ENCODE measurements at places on chromosomes 6 and 20.

DNA sequence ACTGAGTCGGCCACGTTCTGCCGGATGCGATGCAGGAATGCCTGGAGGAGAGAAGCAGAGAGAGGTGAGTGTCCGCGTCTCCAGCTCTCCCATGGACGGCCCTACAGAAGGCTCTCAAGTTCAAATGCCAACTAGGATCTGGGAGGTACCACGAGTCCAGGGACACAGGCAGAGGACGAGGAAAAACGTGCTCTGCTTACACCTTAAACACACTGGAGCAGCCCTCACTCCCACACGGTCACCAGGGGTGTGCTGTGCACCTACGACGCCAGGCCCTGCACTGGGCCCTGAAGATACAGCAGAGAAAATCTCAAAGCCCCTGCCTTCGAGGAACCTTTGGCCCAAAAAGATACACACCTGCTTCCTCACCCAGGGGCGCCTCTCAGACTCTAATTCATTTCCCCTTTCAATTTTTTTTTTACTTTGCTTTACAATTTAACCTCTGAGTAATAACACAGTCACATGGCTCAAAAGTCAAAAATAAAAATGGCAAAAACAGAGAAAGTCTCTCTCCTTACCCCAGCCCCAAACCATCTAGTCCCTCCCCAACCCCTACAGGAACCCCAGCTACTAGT is 79.9 kb downstream of the PREX1 start:
- DNase-seq: no peak

DNA sequence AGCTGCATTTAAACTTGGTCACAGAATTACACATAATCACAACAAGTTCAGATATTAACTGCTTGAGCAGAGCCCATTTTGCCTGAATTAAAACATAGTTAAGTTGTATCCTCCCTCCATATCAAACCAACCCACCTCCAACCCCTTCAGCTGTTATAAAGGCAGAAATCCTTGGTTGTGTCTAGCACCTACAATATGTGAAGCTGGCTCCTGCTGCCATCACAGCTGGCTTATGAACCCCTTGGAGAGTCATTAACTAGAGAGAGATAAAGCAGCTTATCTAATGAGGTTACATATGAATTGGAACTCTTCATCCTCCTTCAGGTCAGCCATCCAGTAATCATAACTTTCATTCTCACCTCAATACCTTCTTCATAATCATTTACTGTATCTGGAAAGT is 101.8 kb downstream of the EPHA7 start:
- no peak for DNase-seq

- no peak for DNase-seq
These were observed 136.5 kb upstream of the OLIG3 start for GRCh38 chr6:137630666-137631065.

DNA sequence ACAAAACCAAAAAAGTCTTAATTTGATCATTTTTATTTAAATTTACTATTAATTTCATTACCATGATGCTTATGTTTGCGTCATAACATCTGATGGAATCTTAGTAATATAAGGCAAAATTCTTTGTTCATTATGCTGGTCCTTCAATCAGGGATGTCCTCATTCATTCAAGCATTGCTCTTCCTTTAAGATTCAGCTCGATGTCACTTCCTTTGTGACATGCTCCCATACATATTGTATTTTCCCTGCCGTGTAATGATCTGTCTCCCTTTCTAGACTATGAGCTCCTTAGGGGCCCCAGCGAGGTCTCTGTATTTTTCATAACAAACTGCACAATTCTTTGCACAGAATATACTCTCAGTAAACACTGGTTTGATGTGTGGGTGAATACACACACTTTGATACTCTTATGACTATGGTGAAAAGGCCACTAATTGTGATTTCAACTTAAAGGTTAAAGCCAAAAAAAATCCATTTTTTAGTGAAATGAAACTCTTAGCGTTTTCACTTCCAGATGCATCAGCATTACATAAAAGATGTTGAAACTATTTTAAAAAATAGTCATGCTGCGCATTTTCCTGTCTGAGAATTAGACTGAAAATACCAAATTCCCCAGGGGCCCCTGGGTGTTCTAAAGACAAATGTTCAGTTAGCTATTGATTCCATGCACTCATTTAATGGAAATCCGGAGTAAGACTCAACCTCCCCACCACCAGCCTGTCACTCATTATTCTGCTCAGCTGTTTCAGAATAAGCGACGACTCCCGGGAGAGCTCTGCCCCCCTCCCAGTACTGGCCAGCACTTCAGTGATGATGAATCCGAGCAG is 169.7 kb downstream of the ATXN1 start:
- DNase-seq: no peak

- peak; percentile 70 for DNase-seq
These were observed 2.2 kb downstream of the BRD2 start for GRCh38 chr6:32970413-32971241.

GRCh38 chr6:17493286-17493685 is 99.9 kb downstream of the CAP2 start:
- DNase-seq: no peak

GRCh38 chr6:132780770-132781371 is 17.6 kb downstream of the SLC18B1 start:
- DNase-seq: no peak

GRCh38 chr6:170423030-170423429 is 116.5 kb downstream of the FAM120B start:
- no peak for DNase-seq

- DNase-seq: no peak
These were observed 29.8 kb downstream of the PLCG1 start for GRCh38 chr20:41167118-41167470.

- DNase-seq: no peak
These were observed 92.4 kb downstream of the EYA2 start for GRCh38 chr20:46987001-46987400.

DNA sequence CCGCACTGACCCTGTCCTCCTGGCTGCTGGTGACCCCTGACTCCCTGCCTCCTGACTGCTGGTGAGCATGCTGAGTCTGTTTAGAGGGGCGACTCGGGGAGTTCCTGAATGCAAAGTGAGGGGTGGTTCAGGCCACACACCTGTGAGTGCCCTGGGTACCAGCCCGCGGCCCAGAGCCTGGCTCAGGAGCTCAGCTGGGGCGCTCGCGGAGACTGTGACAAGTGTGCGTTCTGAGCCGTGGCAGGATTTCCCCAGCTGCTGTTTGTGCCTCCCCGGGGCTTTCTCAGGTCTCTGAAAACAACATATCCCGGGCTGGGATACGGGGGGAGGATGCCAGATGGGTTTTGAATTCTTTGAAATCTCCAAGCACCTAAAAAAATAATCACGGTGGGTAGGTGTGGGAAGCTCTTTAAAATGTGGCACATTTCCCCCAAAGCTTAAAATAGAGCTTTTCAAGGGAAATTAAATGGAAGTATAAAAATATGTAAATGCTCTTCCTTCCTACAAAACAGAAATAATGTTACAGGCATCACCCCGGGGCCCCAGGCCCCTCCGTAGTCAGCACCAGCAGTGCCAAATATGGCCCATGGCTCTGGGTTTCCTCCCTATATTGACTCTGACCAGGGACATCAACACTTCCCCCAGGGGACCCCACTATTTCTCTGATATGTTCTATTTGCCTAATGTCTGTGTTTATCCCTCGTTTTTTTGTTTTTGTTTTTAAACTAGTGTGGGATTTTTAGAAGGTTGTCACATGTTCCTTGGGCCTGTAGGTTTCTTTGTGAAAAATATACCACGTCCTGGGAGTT is 49.9 kb upstream of the TAGAP start:
- DNase-seq: no peak

DNA sequence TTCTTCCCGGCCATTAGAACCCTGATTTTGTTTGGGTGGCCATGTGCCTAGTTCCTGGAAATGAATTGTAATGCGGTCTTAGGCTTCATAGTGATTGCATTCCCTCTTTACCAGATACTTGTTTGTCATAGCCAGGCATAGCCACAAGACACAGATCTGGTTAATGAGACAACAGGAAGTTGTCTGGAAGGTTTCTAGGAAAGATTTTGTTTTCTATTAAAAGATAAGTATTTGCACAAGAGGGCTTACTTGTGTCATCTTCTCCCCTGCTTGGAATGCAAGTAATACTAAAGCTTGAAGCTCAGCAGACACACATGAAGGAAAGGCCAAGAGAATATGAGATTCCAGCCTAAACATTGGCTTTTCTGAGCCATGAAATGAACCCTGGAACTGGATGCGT is 12.9 kb downstream of the FARS2 start:
- no peak for DNase-seq

DNA sequence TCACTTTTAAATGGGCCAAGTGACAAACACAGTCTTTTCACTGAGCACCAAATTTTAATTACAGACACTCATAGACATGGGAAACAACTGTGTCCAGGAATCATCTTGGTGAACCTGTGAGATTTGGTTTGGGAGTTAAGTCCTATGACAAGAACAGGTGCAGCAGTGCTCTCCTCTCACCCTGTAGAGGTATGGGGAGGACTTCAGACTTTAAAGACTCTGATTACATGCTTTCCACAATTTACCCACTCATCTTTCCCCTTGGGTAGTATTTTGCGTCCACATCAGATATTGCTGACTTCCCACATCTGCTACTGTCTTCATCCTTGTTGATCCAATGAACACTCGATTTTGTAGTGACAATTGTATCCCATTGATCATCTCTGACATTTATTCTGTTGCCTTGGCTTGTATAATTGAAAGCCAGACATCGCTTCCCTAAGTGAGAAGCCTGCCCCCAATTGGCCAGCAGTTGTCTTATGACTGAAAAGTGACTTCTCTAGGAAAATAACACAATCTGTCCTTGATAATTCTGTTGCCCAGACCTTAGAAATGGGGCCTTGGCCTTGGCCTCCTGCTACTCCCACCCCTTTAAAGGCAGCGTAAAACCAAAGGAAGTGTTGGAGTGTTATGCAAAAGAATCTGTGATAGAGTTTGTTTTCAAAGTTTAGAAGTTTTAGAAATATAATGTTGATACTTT is 40.0 kb downstream of the TXLNB start:
- DNase-seq: no peak

GRCh38 chr20:38132156-38132909 is 32.7 kb downstream of the TGM2 start:
- no peak for DNase-seq

DNA sequence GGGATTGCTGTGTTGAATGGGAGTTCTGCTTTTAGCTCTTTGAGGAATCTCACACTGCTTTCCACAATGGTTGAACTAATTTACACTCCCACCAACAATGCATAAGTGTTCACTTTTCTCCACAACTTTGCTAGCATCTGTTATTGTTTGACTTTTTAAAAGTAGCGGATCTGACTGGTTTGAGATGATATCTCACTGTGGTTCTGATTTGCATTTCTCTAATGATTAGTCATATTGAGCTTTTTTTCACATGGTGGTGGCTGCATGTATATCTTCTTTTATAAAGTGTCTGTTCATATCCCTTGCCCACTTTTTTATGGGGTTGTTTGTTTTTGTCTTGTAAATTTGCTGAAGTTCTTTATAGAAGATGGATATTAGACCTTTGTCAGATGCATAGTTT is 588.3 kb upstream of the ADGRB3 start:
- no peak for DNase-seq
